ENCODE measurements at places on chromosomes 3 and 15. TPM values are rescaled to one million over a fixed set of nuclear protein-coding genes. Genes with fewer than 3 reads are reported as not detected.
A peak's percentile ranks its signal among the peaks of the same experiment; 100 is the strongest.

CERS3 gene
- not detected for total RNA-seq

SLC28A2 gene
- 0.23 TPM for total RNA-seq

TRIM42 gene
- not detected for total RNA-seq

WNT5A gene
- 0.54 TPM for total RNA-seq

ARHGAP31 gene
- 7.6 TPM for total RNA-seq

XCR1 gene
- total RNA-seq = not detected

PLSCR5 gene
- total RNA-seq = not detected

ZNF80 gene
- not detected for total RNA-seq

GRCh38 chr3:79204351-79204750 is 563.4 kb downstream of the ROBO1 start:
- no peak for DNase-seq

DNA sequence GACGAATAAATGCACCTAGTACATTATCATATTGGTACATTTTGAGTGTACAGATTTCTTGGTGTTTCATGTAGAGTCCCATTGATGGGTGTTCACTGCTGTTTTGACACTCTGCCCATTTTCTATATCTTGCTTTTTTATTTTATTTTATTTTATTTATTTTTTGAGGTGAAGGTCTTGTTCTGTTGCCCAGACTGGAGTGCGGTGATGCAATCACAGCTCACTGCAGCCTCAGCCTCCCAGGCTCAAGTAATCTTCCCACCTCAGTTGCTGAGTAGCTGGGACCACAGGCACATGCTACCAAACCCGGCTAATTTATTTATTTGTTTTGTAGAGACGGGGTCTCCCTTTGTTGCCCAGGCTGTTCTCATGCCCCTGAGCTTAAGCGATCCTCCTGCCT is 44.2 kb downstream of the DNAJC13 start:
- no peak for DNase-seq

GRCh38 chr3:148158210-148158609 is 539.5 kb upstream of the AGTR1 start:
- DNase-seq = no peak

DNA sequence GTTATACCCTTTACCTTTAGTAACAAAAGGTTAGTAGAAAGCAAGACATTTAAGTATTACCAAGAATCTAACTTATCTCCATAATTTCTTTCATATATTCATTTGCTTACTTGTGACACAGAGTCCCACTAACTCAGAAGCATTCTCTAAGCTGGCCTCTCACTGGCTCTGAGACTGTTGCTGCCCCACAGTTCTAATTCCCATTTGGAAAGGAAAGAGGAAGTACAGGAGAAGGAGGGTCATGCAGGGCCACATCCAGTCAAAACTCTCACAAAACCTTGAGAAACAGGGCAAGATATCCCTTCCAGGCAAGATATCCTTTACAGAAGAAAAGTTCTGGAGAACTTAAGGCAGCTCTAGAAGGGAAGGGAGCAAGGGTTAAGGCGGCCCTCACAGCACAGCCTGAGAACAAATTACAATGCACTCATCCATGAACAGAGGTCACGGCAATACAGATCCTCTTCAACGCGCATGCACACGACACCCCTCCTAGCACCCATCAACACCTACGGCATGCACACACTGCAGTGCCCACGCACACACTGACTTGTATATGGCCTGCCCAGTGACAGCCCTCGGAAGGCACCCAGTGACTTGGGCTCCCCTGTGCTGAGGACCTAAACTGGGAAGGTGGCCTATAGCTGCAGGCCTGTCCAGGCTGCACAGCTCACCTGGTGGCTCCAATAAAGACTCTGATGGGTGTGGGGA is 13.0 kb upstream of the MYO5C start:
- DNase-seq = no peak

- no peak for DNase-seq
Observed at GRCh38 chr15:86852741-86853140, 773.1 kb downstream of the AGBL1 start.

GRCh38 chr15:33584797-33585196 is 274.0 kb downstream of the RYR3 start:
- DNase-seq = peak; percentile 7

GRCh38 chr3:175404621-175405020 is 545.5 kb downstream of the NAALADL2 start:
- no peak for DNase-seq

DNA sequence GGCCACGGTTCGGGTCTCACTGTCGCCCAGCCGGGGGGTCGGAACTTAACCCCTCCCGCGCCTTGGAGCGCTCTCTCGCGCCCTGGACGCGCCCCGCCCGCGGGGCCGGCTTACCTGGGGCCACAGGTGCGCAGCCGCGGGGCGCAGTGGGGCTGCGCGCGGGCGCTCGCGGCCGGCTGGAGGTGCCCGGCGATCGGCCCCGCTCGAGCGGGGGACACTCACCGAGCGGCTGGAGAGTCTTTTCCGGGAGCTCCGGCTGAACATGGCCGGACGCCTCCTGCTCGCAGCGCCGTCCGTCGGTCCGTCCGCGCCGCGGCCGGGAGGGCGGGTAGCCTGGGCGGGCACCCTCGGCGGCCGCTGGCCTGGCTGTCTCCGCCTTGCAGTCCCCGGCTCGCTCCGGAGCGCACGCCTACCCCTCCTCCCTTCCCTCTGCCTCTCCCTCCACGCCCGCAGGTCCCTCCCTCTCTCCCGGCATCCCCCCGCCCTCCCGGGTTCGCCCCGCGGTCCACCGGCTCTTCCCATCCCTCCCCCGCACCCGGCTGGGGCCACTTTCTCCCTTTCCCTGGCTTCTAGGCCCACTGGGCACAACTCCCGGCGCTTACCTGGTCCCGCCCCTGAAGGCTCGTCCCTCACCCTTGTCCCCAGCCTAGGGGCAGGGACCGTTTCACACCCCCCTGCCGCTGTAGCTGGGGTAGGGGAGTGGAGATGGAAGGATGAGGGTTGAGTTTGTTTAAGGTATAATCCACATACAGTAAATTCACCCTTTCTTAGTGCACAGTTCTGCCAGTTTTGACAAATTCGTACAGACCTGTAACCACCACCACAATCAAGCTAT is 220.1 kb upstream of the PRICKLE2 start:
- DNase-seq = no peak

DNA sequence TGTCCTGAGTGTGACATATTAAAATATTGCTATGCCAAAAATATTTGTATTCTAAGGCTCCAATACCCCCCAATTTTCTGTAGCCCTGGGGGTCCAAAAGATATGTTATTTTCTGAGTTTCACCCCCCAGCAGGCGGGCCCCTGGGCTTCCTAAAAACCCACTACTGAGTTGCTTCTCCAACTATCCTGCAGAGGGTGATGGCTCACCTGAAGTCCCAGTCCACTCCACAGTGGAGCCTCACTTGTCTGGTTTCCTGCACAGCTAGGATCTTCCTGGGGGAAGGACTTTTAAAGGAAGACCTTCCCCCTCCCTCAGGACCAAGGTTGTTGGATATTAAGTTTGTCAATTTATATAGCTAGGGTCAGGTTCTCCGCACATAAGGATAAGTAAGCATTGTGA is 1181.4 kb downstream of the ROBO2 start:
- no peak for DNase-seq

DNA sequence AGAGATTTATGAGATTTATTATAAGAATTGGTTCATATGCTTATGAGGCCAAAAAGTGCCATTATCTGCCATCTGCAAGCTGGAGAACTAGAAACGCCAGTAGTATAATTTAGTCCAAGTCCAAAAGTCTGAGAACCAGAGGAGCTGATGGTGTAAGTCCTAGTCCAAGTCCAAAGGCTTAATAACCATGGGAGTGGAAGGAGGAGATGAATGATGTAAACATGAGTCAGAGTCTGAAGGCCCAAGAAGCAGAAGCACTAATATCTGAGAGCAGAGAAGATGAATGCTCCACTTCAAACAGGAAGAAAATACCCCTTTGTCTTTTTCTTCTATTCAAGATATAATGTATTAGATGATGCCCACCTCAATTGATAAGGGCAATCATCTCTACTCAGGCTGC is 185.7 kb downstream of the CGGBP1 start:
- no peak for DNase-seq

DNA sequence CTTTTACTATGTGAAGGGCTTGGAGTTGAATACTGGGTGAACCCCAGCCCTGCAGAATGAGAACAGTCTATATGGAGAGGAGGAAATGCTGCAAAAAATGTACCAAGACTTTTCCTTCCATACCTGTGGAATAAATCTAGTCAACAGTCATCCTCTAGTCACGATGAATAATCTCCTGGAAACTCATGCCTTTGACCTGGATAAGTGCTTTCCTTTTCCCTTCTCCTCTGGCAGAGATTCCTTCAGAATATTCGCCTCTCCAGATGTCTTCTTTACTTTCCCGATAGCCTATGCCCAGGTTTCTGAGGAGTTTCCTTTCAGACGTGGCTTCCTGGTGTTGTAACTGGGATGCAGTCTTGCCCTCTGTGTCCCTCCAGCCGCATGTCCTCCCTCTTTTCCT is 28.1 kb downstream of the CCNL1 start:
- DNase-seq = no peak

DNA sequence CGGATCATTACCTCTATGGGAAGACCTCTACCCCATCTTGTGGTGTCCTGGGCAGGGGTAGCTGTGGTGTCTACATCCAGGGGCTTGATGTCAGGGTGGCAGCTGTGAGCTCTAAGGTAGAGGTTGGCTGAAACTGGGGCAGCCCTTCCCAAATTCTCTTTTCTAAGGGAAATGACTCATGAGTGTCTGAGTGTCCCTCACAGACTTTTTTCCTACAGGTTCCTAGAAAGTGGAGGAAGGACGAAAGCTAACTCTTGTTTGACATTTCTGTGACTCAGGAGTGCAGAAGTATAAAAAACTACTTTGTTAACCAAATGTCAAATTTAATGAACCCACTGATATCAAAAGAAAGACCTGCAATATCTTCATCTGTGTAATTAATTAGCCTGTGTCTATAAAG is 481.5 kb downstream of the PDCD6IP start:
- DNase-seq = no peak

- no peak for DNase-seq
Observed at GRCh38 chr3:76547674-76548073, 492.2 kb upstream of the ROBO2 start.

- DNase-seq = no peak
Observed at GRCh38 chr15:95880630-95881029, 449.9 kb upstream of the NR2F2 start.

GRCh38 chr3:128275316-128276145 is 122.2 kb downstream of the EEFSEC start:
- DNase-seq = no peak

GRCh38 chr3:30747771-30748281 is 141.4 kb downstream of the TGFBR2 start:
- no peak for DNase-seq

GRCh38 chr15:89531796-89532537 is 35.6 kb upstream of the RHCG start:
- no peak for DNase-seq

- no peak for DNase-seq
Observed at GRCh38 chr3:73783811-73784210, 159.1 kb upstream of the PDZRN3 start.

- no peak for DNase-seq
Observed at GRCh38 chr3:126672741-126673140, 17.8 kb upstream of the TXNRD3 start.

- no peak for DNase-seq
Observed at GRCh38 chr3:189040656-189041335, 131.0 kb upstream of the TPRG1 start.

- DNase-seq = no peak
Observed at GRCh38 chr3:136070953-136071949, 105.7 kb downstream of the PPP2R3A start.

- no peak for DNase-seq
Observed at GRCh38 chr15:98124581-98124980, 164.1 kb downstream of the ARRDC4 start.

DNA sequence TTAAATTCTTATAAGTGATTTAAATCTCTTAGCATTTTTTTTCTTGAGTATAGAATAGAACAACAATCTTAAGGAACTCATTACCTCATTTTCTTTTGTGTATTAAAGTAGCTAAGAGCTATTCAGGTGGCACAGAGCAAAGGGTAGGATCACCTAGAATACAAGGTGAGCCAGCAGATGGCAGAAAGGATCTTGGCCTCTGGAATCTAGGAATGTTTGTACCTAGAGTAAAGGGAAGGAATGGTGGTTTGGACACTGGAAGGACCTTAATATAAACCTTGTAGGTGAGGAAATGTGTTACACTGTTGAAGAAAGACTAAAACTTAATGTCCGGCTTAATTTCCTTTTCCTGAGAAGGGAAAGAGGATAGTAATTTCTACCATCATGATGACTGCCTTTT is 89.0 kb downstream of the GHSR start:
- no peak for DNase-seq

GRCh38 chr15:57031082-57031481 is 112.6 kb downstream of the TCF12 start:
- no peak for DNase-seq

- DNase-seq = no peak
Observed at GRCh38 chr3:37223576-37223975, 49.2 kb upstream of the LRRFIP2 start.

All from Panc1 (cell line).